HFFc6 (cell line): ENCODE measurements at places on chromosomes 2 and 18. TPM values are rescaled to one million over a fixed set of nuclear protein-coding genes. Genes with fewer than 3 reads are reported as not detected.

DNA sequence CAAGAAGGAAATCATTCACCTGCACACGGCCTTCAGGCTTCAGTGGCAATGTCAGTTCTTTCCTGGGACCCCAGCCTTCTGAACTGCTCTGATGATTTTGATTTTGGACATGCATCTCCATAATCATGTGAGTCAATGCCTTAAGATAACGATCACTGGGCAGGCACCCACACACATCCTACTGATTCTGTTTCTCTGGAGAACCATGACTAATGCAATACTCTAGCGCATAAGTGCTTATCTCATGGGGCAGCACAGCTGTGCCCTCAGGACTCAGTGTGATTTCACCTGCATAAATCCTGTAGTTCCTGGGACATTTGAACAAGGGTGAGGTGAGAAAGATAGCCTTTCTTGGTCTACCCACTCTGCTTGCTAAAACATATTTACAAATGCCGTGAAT lies 144.6 kb downstream of the AKAIN1 start:
- no peak for DNase-seq

- no peak for DNase-seq
These were observed 259.7 kb downstream of the ETAA1 start for GRCh38 chr2:67656875-67657274.

DNA sequence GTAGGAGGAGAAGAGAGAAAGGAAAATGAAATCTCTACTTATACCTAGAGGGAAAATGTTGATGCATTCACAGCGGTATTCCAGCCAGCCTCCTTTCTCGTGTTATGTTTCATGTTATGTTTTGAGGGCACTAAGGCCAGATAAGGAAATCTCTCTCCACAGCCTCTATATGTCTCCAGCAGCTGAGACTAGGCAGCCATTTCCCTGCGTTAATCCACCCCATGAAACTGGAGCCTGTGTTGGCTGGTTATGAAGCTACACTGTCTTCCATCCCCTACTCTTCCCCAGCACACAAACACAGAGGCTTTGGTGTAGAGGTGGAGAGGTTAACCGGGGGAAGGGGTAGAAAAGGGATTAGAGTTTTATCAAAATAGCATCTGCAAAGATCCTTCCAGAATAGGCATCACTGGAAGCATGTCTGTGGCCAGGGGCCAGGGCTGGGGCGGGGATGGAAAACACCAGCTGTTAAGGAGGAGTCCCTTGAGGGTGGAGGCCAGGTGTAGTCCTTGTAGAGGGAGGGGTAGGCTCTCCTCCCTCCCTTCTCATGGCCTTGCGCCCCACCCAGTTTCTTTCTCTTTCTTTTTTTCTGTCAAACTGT lies 100.9 kb upstream of the TNP1 start:
- no peak for DNase-seq

Gene DDX1
- total RNA-seq: 110 to 123 TPM (median 112 TPM) in 3 replicates

DNA sequence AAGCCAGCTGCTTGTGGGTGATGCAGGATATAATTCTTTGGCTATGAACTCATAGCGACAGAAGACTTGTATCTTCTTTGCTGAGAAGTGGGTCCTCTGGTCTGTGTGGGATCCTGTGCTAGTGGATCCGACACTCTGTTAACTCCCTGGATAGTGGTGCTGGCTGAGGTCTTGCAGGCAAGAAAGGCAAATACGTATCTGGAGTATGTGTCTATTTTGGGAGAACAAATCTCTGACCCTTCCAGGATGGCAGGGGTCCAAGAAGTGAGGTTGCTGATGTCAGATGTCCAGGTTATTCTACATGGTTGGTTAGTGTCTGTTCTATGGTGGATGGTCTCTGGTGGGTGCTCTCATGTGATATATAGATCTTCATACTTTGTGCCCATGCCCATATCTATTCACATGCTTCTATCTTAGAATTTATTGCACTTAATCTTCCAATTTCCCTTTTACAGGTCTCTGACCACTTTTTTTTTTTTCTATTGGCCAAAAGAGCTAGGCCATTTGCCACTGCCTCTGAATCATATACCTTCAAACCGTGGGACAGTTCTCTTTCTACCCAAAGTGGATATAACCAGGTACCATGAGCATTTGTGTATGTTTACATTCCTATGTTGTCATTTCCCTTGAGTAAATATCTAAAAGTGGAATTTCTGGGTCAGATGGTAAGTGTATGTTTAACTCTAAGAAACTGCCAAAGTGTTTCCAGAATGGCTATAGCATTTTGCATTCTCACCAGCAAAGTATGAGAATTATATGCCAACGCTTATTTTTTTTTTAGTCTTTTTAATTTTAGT lies 45.1 kb upstream of the RBMS1 start:
- no peak for DNase-seq

Gene ASXL3
- total RNA-seq: not detected in 3 replicates

GRCh38 chr2:66596256-66596655 lies 161.3 kb downstream of the MEIS1 start:
- no peak for DNase-seq

- peak; percentile 74 for DNase-seq
These were observed 1.8 kb upstream of the NFATC1 start for GRCh38 chr18:79393635-79394533.

GRCh38 chr2:60560734-60561644 lies 7.5 kb upstream of the BCL11A start:
- DNase-seq: peak; percentile 35

Gene RAB11FIP5
- 77.0 to 87.3 TPM (median 83.4 TPM) in 3 replicates for total RNA-seq

Gene GPAT2
- 3.1 to 41.1 TPM (median 7.0 TPM) in 3 replicates for total RNA-seq

GRCh38 chr2:45874344-45874743 lies 222.9 kb downstream of the PRKCE start:
- DNase-seq: no peak

Gene MXD1
- 4.1 to 8.4 TPM (median 8.2 TPM) in 3 replicates for total RNA-seq
